ENCODE measurements at places on chromosomes 1 and 21.
A peak's percentile ranks its signal among the peaks of the same experiment; 100 is the strongest.

DNA sequence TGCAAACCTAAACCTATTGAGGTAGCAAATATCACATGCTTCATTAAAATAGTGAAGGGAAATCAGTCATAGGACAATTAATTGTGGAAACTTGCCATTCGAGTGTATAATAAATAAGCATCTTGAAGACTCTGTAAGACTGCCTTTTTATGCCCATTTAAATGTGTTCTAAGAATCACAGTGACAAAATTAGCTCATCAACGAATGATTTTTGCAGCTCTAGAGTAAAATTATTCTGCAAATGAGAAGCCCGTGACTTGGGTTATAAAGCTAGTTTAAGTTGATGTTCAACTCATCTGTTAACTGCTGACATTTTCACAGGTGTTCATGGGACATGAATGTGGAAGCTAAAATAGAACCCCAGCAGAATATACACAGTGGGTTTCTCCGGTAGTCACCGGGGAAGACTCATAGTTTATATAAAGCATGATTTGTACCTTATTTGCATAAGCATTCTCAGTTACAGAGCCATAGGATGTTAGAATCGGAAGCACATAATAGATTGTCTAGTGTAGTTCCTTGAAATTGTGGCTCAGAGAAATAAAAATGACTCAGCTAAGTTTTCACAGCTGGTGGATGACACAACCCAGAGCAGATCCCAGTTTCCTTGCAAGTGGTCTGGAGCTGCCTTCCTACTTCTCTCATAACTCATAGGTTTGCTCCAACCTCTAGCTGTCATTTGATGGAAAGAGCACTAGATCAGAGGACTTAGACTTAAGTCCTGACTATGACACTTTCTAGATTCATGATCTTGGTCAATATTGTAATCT, 107.3 kb downstream of the UCHL5 start:
- DNase-seq: no peak

- DNase-seq: peak; percentile 69
These were observed 906 bp upstream of the ADARB1 start for GRCh38 chr21:45073301-45074047.

GRCh38 chr1:21594501-21594900, 74.7 kb downstream of the RAP1GAP start:
- no peak for DNase-seq

DNA sequence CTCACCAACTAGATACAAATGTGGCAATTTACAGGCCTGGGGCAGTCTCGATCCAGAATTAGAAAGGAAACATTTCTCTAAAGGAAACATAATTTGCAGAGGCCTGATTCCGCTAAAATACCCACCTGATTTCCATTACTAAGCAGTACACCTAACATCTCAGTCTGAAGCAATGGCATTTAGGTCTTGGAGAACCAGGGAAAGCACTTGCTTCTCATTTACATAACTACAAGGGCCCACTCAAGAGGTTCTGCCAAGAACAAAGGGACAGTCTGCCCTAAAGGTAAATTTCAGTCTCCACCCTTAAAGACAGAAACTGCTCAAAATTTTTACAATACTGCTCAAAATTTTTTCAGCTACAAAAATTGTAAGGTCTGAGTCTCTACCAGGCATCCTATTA, 123.7 kb upstream of the GJB5 start:
- no peak for DNase-seq

GRCh38 chr1:54215523-54215922, 15.6 kb downstream of the MRPL37 start:
- no peak for DNase-seq

- DNase-seq: no peak
These were observed 26.7 kb downstream of the TSPAN2 start for GRCh38 chr1:115062542-115063004.

- no peak for DNase-seq
These were observed 142.5 kb upstream of the PKN2 start for GRCh38 chr1:88541596-88541995.

DNA sequence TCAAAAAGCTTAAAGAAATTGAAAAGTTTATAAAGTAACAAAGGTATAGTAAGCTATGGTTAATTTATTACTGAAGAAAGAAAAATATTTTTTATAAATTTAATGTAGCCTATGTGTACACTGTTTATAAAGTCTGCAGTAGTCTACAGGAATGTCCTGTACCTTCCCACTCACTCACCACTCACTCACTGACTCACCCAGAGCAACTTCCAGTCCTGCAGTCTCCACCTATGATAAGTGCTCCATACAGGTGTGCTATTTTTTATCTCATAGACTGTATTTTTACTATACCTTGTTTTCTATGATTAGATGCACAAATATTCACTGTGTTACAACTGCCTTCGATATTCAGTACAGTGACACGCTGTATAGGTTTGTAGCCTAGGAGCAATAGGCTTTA, 106.6 kb downstream of the NR5A2 start:
- DNase-seq: no peak

- no peak for DNase-seq
These were observed 157.4 kb downstream of the DNM3 start for GRCh38 chr1:171998711-171999110.

- DNase-seq: no peak
These were observed 60.2 kb downstream of the MDM4 start for GRCh38 chr1:204576422-204576821.

- DNase-seq: no peak
These were observed 40.2 kb downstream of the MX1 start for GRCh38 chr21:41466024-41466820.

- no peak for DNase-seq
These were observed 56.3 kb downstream of the ITGB3BP start for GRCh38 chr1:63466759-63467158.

DNA sequence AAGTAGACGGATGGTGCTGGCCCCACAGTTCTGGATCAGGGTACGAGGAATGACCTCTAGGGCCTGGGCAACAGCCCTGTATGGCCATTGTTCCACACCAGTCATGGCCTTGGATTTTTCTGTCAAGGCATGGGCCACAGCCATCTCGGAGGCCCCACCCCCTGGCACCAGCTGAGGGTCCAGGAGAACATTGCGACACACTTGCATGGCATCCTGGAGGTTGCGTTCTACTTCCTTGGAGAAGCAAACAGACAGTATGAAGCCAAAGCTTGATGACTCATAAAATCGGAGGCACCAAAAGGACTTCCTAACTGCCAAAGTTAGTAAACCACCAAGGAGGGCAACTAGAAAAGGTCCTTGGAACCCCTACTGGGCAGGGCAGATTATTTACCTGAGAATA, 11.9 kb upstream of the VHLL start:
- DNase-seq: no peak

DNA sequence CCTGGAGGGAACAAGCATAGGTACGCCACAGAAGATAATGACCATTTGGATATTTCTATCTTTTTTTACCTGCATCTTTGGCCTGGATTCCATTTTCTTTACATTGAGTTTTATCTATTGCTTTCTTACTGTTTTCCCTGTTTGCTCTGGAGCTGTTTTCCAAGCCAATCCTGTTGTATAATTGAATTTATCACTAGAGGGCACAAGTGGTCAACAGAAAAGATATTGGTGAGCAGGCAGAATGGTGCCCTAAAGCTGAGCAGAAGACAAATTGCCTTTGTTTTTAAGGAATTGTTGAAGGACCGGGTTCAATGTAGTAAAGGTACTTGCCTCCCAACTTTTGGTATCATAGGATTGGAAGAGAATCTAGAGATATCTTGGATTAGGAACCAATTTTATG, 152.8 kb downstream of the PPP1R12B start:
- DNase-seq: peak; percentile 69

GRCh38 chr1:10710489-10710888, 86.0 kb downstream of the CASZ1 start:
- DNase-seq: no peak

DNA sequence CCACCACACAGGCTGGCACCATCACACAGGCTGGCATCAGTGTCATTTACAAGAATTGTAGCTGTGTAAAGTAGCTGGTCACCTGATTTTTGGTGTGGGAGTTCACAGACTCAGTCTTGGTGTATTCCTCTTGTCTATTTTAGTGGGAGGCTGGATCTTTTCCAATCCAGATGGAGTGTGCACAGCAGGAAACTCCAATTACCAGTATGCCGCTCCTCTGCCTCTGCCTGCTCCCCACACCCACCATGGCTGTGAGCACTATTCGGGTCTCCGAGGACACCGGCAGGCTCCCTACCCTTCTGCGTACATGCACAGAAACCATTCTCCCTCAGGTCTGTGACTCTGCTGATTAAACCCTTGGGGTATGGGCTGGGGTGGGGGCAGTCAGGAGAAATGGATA, 24.2 kb downstream of the TBX19 start:
- DNase-seq: no peak

DNA sequence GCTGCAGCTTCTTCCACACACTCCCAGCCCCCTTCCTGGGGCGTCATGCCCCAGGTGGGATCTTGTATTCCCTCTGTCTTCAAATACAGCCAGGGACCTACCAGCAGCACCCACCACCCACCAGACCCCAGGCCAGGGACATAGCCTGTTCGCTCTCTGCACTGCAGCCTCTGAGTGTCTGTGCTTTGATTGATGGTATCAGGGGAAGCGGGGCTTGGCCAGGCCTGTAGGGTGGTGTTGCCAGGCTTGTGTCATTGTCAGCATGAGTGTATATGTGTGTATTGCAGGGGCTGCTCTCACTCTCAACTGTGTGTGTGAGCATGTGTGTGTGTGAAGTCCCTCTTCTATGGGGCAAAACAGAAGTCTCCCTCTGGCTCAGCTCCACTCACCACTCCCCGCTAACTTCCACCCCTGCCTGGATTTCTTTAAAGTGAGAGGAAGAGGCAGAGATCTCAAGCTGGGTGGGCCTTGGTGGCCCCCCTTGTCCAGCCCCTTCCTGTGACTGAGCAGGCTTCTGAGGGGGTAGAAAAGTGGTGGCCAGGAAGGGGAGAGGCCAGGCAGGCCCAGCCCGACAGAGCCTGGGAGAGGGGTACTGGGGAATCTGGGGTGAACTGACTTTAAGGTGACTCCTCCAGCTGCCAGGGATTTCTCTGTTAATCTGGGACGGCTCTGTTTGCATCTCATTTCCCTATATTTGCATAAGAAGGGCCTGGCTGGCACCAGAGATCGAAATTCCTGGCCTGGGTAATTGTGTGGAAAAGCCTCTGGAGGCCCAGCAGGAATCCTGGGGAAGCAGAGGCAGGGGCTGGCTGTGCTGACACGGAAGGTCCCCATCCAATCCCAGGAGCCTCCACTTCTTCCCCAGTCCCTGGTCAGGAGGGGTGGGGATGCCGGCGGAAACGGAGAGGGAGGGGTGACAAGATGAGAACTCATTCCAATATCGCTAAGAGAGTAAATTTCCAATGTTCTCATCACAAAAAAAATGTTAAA, 18.6 kb upstream of the ADGRB2 start:
- DNase-seq: no peak

- no peak for DNase-seq
These were observed 3.5 kb downstream of the PEX10 start for GRCh38 chr1:2408859-2409276.

- DNase-seq: no peak
These were observed 488 bp upstream of the ADAMTS1 start for GRCh38 chr21:26845759-26846035.

- DNase-seq: no peak
These were observed 40.3 kb upstream of the CASZ1 start for GRCh38 chr1:10836726-10837125.

DNA sequence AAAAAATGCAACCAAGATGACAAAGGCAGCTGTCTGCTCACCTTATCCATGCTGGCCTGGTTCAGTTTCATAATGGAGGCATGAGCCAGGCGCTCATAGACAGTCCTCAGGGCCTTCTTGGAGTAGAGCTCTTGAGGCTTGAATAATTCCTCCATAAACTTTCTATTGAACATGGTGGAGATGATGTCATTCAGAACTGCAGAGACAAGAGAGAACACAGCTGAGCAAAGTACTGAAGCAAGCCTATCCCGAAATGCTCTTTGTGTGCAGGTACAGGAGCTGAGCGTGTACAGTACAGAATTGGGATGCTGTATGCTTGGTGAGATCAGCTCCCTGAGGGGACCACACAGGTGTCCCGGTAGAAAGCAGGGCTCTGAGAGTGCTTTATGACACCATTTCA, 11.5 kb downstream of the OSCP1 start:
- DNase-seq: no peak

- no peak for DNase-seq
These were observed 51.1 kb upstream of the NTPCR start for GRCh38 chr1:232899268-232899667.

DNA sequence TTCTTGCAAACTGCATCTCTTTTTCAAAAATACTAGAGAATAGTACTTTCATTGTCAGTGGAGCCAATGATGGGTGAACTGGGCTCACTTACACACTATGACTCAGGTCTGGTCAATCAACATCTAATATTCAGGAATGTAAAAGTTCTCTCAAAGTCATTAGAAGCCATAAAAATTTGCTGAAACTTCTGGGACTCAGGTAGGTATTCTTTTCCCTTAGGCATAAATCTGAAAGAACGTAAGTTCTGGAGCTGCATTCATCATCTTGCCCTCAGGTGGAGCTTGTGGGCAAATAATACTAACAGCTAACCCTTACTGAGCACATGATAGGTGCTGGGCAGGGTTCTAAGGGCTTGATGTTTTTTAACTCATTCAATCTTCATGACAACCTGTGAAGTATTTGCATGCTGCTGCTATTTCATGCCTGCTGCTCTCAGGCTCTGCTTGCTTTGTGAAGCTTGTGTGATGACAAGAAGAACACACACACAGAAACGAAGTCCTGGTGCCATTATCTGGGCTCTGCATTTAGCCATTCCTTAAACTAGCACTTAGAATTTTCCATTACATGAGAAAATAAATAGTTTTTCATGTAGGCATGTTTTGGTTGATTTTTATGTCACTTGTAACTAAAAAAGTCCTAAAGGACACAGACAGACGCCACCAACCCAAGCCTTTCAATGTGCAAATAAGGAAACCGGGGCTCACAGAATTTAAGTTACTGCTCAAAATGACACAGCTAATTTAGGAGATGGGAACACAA, 394.2 kb upstream of the LYPLAL1 start:
- no peak for DNase-seq

DNA sequence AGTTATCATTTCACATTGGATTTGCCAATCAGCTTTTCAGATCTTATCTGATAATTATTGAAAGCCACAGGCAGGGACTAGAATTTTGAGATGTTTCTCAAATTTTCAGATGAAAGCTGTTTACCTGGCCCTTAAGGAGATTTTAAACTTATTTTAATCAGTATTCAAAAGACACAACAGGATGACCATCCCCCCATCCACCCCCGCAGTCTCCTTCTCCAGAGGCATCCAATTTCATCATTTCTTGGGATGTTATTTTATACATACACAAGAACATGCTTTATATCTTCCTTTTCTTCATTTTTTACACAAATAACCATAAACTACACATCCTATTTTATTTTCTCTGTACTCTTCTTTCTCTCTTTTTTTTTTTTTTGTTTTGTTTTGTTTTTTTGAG, 470.9 kb downstream of the SMYD3 start:
- DNase-seq: no peak

GRCh38 chr1:229247871-229248270, 23.0 kb upstream of the RAB4A start:
- no peak for DNase-seq

- no peak for DNase-seq
These were observed 15.9 kb downstream of the SHISA4 start for GRCh38 chr1:201904579-201904978.

Measured in cerebellar cortex (tissue), 1 donor.